Occipital lobe (tissue), 3 donors: ENCODE measurements at places on chromosomes 2 and 18. TPM values are rescaled to one million over a fixed set of nuclear protein-coding genes. Genes with fewer than 3 reads are reported as not detected.

SF3B1 gene
- 394 TPM for total RNA-seq

NEU2 gene
- not detected for total RNA-seq

ACVR1C gene
- total RNA-seq = 20.7 TPM

UGT1A1 gene
- total RNA-seq = not detected

FAM161A gene
- total RNA-seq = 30.3 TPM

CFC1 gene
- total RNA-seq = not detected

CDH19 gene
- under 0.01 TPM for total RNA-seq
